ENCODE measurements at places on chromosomes 12 and 14.

DNA sequence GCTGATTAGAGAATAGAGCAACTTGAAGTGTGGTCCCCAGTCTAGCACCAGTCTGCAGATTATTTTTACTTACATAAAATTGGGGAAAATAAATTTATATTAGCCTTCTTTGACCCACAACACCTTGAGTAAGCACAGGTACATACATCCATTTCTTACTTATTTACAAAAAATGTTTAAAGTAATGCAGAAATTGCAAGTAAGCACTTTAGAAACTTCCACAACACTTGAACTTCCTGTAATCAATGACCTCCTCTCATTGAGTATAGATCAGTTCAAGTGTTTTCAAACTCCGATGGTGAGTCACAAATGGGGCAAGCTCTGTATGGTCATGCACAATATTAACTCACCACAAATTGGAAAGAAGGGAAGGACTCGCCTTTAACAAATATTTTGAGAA, 83.3 kb downstream of the KIF21A start:
- DNase-seq: no peak

DNA sequence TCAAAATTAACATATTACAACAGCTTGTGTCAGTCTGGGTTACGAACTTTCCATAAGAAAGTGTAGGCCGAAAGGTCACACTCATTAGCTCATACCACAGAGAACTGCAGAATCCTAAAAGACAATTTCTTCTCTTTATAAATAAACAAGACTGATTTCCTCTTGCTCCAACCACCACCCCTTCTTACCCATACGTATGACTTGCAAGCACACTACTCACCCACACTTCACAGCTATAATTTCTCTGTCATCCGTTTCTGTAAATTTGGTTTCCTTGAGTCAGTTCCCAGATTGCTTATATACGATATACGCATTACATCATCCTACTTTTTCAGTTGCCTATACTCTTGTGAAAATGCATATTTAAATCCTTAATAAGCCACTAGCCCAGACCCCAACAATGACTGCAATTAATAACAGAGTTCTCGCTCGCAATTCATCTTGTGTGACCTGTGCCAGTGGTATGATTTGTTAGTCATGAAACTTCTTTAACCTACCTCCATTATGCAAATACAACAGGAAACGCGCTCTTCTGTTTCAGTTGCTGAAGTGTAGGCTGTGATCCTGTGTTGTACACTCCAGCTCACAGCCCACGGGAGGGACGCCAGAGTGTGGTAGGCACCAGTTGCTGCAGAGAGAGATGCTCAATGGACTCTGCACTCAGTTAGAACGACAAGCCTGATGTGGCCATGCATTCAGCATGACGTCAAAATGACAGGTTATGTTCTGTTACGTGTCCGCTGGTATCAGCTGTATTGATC, 417.6 kb downstream of the PDZRN4 start:
- DNase-seq: no peak

GRCh38 chr12:31647086-31647491, 12.4 kb upstream of the ETFBKMT start:
- DNase-seq: no peak

- DNase-seq: no peak
Measured at GRCh38 chr14:55581342-55581771, 1.4 kb downstream of the KTN1 start.

- DNase-seq: no peak
Measured at GRCh38 chr14:73049428-73049827, 8.9 kb upstream of the RBM25 start.

GRCh38 chr14:62743118-62743517, 302.1 kb downstream of the KCNH5 start:
- no peak for DNase-seq

- no peak for DNase-seq
Measured at GRCh38 chr12:74538491-74539258, 1.0 kb downstream of the ATXN7L3B start.

GRCh38 chr12:55745361-55746173, 2.6 kb downstream of the GDF11 start:
- peak; percentile 28 for DNase-seq

GRCh38 chr12:92403210-92404175, 257.8 kb upstream of the BTG1 start:
- no peak for DNase-seq

DNA sequence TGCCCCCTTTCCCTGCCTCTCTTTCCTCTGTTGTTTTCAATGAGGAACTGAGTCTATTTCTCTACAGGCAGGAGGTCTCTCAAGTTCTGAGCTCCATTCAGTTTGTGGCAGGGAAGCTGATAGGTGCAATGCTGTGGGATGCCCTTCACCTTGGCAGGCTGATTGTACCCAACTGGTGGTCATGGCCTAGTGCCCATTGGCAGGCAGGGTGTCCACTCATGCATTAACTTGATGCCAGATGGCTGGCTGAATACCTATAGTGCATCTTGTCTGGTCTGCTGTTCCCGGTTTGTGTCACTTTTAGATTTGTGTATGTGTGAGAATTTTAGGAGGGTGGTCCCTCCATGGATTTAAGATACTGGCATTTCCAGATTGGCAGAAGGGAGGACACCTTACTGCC, 20.0 kb upstream of the ITGA5 start:
- DNase-seq: no peak

- DNase-seq: no peak
Measured at GRCh38 chr14:45251912-45252311, 1.1 kb downstream of the MIS18BP1 start.

DNA sequence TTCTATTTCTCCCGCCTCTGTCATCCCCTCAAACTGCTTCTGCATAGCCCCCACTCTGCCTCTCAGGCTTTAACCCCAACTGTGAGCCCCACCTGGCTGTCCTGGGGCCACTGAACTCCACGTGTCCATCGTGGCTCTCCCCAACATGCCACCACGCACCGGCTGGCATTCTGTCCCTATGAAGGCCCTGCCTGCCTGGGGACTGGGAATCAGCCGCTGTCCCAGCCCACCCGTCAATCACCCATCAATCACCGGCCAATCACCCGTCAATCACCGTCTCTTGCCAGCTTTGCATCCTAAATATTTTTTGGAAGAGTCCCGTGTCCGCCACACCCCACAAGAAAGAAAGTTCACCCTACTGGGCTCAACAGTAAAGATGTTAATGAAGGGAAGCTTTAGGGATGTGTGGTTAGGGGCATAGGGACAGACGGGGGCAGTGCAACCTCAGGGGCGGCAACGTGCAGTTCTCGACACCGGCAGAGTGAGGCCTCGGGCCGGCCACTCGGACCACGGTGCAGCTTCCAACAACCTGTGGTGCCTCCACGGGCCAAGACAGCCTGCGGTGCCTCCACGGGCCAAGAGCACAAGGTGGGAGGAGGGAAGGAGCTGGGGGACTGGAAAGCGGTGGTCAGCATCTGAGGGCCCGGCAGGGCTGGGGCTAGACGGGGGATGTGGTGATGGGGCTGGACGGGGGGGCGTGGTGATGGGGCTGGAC, 85.6 kb downstream of the GALNT9 start:
- DNase-seq: no peak

- DNase-seq: peak; percentile 83
Measured at GRCh38 chr12:122895704-122896636, at the start of gene VPS37B. Gene VPS37B (minus strand): TSS chr12:122896124. CDS start chr12:122896062, 62 bp downstream.

DNA sequence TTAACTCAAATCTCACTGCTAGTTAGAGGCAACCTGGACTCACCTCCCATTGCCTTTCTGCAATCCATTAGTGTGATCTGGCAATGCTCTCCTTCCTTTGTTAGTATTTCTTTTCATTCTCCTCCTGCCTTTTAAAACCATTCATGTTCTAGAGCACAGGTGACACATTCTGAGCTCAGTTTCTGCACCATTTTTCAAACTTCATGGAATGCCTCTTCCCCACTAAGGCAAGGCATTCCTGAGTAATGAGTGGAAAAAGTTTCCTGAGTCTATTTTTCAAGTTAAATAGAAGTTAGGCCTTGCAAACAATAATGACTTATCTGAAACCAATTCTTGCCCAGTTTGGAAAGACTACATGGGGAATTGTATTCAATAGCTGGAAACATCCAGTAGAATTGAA, 1001.8 kb downstream of the BCL11B start:
- DNase-seq: no peak

DNA sequence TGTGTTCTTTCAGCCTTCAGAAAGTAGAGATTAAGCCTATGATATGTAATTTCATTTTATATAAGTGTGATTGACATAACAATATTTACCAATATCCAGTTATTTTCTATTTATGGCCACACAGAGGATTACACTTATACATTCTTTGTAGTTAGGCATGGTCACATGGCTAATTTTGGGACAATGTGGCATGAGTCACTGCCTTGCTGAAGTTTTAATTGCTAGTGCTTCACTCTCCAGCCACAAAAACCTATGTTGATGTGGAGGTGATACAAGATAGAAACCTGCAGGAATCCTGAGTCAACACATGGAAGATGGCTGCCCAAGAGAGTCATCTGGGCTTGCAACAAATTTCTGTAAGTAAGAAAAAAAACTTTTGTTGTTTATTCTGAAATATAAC, 17.0 kb downstream of the CLEC14A start:
- DNase-seq: no peak

DNA sequence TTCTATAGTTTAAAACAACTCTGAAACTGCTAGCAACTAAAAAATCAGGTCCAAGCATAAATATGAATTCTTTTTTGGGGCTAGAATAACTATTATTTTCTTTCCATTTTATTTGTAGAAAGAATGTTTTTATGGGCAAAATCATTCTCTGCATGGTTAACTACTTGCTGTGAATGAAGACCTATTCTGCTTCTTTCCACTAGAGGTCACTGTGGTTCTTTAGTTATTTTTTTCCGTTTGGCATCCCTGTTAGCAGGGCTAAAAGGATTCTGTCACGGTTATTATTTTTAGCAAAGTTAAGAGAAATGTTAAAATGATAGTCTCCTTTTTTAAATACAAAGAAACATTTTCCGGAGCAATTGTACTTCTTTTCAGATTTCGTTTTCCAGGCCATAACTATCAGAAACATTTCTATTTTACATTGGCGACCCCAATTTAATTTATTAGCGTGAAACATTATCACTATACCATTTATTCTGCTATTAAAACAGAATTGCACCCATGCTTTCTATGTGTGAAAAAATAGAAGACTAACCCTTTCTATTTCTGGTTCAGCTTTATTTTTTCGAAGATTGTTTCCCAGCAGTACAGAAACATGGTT, 404.8 kb downstream of the ATP23 start:
- DNase-seq: no peak

- DNase-seq: no peak
Measured at GRCh38 chr14:43165651-43166050, 1341.4 kb downstream of the FSCB start.

- no peak for DNase-seq
Measured at GRCh38 chr12:81461163-81461562, 298.0 kb downstream of the PPFIA2 start.

DNA sequence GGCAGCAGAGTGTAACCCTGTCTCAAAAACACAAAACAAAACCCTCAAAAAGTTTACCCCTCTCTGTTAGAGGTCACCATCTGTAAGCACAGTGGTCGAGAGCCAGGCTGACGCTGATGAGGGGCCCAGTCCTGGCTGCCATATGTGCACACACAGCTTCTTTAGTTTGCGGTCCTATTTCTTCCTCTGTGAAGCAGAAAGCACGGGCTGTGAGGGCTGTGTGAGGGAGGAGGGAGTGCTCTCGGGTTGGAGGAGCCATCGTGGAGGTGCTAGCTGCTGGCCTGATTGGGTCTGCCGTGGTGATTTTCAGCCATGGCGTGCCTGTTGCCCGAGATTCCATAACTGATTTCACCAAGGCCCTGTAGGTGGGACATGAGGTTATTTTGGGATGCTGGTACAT, 3.5 kb downstream of the ULK1 start:
- DNase-seq: no peak

- no peak for DNase-seq
Measured at GRCh38 chr12:54890339-54890738, 36.0 kb downstream of the MUCL1 start.

DNA sequence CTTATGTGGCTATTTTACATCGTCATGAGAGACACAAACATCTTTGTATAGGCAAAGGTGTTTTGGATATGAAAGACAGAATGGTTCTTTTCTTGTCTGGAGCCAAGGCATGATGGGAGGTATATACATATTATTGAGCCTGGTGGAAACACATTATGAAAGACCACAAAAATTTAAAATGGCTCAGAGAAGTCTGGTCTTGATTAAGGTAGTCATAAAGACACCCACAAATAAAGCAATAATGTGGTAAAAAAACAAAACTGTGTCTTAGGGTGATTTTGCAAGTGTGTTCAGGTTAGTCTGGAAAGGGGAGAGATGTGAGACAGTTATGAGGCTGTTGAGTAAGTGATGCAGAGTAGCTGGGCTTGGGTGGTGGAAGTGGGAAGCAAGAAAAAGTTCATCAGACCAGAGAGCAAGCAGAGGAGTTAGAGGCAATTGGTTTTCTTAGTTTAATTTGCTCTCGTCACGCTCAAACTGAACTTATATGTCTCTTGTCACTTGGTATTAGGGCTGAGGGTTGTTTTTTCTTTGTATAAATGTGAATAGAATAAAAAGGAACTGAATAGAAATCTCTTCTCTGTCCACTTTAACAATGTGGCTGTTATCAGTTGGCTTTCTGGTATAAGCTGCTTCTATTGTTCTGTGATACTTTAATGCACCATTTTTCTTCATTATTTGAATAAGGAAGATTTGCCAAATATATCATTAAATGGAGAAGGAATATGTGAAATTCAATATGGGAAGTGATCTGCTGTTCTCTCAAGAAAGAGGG, 115.0 kb downstream of the AKAP6 start:
- DNase-seq: no peak

GRCh38 chr12:130537051-130537450, 179.0 kb downstream of the RIMBP2 start:
- DNase-seq: no peak

DNA sequence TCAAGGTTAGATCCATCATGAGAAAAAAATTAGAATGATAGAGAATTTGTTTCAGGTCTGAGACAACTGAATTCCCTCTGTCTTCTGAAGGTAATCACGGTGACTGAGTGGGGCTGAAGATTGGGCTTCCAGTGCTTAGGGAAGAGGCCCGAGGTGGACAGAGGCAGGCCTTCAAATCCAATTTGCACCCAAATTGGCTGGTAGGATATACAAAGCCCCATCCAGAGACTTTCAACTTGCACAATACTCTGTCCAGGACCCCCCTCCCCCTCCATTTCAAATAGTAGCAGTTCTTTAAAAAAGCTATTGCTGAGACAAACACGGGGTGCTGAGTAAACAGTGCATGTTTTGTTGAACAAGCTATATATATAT, 3.6 kb upstream of the FOXG1 start:
- no peak for DNase-seq

DNA sequence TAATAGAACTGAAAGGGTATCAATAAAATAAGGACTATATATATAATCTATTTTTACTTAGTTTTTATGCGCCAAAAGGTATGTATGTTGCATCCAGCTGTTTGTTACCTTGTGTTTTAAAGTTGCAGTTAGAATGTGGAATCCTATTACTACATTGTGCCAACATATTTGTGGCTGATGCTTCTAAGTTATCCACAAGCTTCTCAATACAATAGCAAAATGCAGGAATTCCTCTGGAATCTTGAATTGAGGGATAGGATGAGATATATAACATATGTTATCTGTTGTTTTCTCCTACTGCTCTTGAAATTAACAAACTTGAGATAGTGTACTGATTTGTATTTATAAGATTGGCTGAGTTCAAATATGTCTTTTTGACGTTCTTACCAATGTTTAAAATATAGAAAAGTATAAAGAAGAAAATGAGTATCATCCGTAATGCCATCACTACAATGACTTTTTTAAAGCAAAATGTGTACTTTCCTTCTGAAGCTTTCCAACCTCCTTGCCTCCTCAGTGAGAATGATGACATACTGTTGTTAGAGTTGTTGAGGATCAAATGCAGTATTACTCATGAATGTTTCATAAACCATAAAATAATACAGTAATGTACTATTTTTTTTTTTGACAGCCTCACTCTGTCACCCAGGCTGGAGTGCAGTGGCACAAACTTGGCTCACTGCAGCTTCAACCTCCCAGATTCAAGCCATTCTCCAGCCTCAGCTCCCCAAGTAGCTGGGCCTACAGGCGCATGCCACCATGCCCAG, 6.6 kb downstream of the RAP1B start:
- no peak for DNase-seq

Data from left ventricle myocardium inferior (tissue), 1 donor.